NCI-H187 (cell line): ENCODE measurements at places on chromosomes 3 and 15.

DNA sequence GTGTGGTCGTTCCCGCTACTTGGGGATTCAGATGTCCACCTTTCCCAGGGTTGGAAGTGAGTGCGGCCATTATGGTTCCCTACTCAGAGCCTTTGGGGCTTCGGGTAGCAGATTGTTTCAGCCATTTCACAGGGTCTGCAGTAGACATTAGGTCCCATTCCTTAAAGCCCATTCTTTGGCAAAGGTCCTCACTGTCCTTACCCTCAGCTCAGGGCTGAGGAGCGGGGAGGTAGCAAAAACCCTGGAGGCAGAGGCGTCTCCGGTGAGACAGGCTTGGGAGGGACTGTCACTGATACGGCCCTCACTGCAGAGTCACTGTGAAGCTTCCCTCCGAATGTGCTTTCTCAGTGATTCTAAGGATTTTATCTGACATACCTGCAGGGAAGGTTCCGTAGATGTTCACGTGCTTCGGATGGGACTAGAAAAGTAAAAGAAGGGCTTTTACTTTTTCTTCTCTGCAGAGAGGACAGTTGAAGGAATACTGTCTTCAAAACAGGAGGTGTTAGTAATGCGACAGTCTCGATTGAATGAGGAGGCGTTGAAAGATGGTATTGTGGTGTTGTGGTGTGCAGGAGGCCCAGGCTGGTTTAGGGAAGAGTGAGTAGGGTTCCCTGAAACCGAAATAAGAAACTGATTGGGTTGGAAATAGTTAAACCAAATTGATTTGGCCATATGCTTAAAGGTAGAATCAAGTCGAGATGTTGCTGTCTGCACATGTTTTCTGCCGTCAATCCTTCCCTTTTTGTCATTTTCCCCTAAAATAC, 630 bp downstream of the ATP6V1A start:
- no peak for DNase-seq

- DNase-seq, result no peak
Measured at GRCh38 chr3:1609416-1609815, 489.2 kb upstream of the CNTN4 start.

DNA sequence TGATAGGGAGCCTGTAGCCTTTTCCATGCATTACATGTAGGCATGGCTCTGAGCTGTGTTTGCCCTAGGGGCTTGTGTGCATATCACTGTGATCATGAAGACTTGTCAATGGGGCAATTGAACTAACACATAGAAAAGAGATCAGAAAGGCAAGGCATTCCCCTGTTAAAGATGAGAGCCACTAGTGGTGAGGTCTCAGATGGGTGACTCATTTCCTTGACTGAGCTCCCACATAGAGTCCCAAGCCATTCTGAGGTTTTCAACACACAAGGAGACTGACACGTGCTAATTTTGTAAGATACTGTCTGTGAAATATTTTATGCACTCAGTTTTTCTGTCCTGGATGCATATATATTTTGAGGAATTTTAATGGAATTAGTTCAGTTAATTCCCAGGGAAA, 53.8 kb downstream of the SAMMSON start:
- no peak for DNase-seq

- DNase-seq, result no peak
Measured at GRCh38 chr3:176906046-176906905, 291.0 kb downstream of the TBL1XR1 start.

- no peak for DNase-seq
Measured at GRCh38 chr3:171678971-171679492, 131.3 kb downstream of the PLD1 start.

GRCh38 chr3:65632414-65632813, 406.3 kb downstream of the MAGI1 start:
- no peak for DNase-seq

DNA sequence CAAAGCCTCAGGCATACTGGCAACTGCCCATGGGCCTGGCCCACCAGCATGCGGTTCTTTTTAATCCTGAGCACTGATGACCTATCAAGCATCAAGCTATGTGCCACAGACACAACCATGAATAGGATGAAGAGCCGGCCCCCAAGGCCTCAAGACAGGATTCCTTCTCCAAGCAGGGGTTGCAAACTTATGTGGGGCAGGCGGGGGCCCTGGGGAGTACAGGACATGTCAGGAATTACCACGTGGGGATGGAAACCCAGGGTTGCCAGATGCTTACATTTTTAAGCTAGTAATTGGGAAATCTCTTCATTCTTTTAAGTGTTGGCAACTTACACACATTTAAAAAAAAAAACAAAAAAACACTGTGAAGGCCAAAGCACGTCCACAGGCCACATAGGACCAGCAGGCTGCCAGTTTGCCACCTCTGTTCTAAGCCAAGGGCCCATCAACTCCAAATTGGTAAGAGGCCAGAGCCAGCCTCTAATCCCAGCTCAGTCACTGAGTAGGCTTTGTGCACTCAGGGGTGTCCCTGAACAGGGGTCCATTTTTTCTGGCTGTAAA, 32.8 kb downstream of the BDH1 start:
- DNase-seq, result no peak

- DNase-seq, result no peak
Measured at GRCh38 chr15:33344111-33344510, 33.3 kb downstream of the RYR3 start.

DNA sequence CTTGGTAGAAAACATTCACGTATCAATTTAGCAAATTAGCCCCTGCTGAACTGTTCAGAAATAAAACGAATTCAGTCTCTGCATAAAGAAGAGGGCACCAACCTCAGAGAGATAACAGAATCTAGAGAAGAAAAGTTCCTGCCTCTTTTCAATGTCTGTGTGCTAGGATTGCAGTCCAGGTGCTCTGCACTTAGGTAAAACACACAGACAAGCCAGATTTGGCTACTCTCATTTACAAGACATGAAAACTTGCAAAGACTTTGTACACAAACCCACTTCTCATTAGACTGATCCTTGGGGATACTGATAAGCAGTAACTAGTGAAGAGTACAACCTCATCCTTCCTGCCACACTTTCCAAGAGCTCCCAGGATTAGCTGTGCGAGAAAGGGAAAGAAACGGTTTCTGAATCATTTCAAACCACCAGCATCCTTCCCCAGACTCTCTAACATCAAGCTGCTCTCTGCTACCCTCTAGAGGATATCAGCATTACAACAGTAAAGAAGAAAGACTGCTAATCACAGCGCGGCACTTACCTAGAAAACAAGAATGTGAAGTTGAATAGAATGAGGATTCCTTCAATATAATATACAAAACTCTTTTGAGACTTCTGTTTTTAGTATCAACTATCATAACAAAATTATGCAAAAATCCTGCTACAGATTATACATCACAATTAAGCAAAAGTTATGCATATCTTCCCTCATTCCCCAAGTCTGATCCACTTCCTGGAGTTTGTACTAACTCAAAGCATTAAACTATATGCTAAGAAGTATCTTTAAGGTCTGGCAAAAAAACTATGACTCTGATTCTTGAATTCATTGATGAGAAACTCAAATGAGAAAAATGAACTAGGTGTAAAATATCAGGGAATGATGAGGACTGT, 306.4 kb downstream of the MAGI1 start:
- DNase-seq, result peak; percentile 6

- DNase-seq, result no peak
Measured at GRCh38 chr15:30958219-30958618, 33.2 kb downstream of the MTMR10 start.

DNA sequence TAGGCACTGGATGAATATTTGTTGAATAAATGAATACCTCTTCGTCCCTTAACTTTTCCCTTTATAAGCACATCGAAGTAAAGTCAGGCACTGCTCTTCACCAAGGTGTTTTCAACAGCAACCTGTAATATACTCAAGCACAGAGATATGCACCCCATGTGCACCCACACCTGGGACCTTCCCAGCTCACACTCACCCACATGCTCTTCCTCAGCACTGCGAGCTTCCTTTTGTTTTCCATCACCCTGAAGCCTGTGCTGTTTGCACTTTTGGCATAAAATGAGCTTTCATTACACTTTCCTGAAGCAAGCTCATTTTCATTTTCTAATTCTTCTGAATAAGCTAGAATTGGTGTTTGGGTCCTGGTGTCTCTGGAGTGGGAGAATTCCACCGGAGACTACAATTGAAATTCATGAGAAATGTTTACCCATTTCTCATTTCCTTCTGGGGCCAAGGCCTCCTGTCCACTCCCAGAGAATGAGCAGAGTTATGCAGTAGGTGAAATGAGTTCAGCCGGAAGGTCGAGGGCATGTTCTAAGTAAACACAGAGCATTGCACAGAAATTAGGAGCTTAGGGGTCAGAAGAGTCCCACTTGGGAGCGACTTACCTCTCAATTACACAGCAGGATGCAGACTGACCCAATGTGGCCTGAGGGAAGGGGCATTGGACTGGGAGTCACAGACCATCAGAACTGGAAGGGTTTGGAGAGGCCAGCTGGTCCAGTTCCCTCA, 15.0 kb downstream of the MASP1 start:
- no peak for DNase-seq

DNA sequence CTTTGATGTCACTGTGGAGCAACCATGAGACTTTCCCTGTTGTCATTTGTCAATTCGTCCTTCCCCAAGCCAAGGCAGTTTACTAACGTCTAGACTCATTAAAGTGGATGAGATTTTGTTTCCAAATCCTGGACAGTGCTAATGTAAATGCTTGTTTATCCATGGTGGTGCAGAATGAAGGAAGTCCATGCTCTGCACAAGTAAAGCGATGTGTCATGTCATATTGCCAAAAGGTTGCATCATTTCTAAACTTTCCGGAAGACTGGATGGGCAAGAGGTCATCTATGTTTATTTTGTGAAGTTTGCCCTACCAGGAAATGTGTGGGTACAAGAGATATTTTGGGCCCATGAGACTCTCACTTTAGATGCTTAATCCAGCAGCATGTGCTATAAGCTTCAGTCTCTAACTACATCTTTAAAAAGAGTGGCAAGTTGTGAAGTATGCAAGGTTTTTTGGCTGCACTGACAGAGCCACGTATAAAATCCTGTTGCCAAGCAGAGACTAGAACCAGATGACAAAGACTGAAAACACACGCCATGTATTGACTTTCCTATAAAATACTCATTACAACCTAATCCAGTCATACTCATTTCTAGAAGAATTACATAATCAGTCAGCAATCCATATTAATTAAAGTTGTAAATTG, 72.1 kb upstream of the FNDC3B start:
- no peak for DNase-seq

GRCh38 chr15:40999190-40999589, 45.9 kb downstream of the CHAC1 start:
- DNase-seq, result no peak
